Hindlimb muscle (tissue), 1 donor: ENCODE measurements at places on chromosomes 11 and 22.

DNA sequence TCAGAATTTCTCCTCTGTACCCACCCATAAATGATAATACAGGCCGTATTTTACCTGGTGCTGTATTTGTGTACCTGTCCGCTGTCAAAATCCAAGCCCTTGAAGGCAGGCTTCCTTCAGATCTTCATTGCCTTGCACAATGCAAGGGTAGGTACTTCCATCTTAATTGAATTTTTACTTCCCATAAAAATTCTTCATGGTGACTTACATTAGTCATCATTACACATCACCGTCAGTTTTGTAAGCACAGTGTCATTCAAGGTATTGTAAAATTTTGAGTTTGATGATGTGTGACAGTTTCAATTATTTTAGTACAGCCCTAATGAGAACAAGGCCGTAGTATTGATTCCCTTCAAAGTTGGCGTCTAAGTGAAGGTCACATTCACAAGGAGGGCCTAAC is 770 bp upstream of the TSG101 start:
- peak; percentile 11 for DNase-seq

DNA sequence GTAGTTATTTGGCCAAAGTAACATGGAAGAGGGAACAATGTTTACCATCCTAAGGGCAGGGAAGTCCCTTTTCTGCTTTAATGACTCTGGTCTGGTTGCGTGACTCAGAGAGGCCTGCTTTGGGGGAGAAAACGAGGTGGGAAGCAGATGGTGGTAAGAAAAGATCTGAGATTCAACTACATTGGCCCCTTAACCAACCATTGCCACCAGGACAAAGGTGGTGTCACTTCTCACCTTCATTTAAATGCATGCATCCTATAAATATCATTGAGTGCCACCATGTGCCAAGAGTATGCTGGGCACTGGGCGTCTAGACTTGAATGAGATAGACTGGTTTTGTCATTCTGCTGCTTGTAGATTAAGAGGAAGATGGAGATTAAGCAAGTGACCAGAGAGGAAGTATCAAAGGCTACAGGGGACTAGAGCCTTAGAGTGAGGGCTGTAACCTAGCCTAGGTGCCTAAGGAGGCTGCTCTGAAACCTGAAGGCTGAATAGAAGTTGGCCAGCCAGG is 3.6 kb upstream of the SORL1 start:
- no peak for DNase-seq

DNA sequence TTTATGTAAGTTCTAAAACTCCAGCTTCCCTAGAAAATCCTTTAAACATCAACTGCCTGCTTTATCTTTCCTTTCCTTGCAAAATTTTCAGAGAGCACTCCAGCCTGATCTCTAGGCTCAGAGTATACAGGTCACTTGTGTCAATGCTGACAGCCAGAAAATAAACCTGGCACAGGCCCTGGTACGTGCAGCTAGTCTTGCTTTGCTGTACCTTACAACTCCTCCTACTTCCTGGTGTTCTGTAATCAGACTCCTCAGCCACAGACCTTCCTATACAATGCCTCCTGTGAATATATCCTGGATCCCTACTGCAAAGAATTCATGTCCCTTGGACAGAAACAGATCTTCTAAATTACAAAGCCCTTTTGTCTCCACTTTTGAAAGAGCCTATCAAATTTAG is 24.2 kb upstream of the TMEM123 start:
- DNase-seq = no peak

GRCh38 chr11:66958232-66958955 is at the start of gene PC:
Gene PC, minus strand, starts transcription at chr11:66958383. Its CDS starts 86,224 bp downstream, at chr11:66872159.
- peak; percentile 99 for DNase-seq

DNA sequence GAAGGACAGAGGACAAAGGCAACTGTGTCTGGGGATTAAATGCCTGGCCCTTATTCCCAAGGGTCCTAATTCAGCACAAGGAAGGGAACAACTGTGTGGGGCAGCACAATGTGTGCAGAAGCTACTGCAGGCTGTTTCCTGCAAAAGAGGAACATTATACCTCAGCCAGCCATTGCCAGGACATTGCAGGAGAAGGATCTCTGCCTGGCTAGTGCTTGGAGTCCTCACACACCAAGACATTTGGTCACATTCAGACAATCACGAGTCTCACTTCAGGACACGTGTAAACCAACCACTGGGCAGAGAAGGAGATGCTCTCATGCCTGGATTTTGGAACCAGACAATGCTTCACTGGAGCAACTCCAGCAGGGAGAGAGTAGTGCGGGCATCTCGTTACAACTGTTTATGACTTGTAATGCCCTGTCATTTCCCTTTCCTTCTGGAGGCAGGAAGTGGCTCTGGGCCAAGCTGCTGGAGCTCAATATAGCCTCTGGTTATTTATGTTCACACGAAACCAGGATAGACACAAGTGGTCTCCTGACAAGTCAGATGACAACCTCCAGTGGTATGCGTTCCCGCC is 23.9 kb upstream of the ZC3H12C start:
- DNase-seq = peak; percentile 64

DNA sequence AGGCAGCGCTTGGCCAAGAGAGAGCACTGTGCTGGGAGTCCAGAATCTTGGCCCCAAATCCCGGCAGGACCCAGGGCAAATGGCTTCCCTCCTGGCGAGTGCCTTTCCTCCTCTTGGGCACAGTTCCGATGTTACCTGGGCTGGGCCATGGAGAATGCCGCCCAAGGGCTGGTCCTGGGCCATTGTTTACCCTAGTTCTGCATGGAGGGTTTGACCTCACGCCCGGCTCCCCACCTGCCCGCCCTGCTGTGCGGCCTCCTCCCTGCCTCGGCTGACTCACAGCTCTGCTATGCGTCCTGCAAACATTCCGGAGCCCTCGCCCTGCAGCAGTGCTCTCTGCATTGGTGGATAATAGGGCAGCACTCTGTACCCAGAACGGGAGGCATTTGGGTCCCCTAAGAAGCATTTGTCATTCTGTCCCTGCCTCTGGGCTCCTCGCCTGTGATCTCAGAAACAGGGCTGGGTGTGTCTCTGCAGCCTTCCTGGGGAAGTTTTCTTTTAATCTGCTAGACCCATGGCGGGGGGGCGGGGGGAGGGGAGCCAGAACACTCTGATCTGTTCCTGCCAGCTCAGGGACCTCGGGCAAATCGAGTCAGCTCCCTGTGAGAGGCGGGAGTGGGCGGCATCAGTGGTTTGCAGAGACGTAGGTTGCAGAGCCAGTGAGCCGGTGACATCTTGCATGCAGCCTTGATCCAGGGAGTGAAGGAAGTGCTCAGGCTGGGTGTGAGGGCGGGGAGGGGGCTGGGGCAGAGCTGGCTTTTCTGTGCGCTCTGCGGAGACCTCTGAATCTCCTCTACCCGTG is 32.9 kb upstream of the SMIM38 start:
- no peak for DNase-seq

DNA sequence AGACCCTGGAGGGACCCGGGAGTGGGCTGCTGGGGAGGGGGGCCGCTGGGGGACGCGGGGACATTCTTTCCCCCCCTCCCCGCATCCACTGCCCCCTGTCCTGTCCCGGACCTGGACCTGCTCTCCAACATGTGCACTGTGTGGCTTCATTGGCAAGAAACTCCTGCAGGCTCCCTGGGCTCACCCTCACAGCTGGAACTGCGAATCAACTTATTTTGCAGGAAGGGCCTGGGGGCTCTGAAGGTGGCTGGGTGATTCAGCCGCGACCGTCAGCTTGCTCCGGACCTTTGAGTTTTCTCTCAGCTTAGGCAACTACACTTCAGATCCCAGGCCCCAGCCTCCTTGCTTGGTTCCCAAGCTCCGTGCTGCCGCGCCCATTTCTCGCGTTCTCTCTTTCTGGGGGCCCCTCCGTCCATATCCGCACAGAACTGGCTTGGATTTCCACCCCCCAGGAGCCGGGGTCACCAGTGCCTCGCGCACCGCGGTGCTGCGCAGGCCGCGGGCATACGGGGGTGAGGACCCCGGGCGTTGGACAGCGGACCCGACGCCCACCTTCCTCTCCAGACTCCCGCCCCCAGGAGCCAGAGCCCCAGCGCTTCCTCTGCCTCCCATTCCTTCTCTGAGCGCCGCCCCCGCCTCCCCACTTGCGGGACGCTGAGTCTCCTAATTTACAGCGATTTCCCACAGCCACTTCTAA is 471 bp upstream of the AHNAK start:
- DNase-seq = peak; percentile 69

GRCh38 chr11:70737816-70738630 is 339.7 kb downstream of the CTTN start:
- DNase-seq = no peak

DNA sequence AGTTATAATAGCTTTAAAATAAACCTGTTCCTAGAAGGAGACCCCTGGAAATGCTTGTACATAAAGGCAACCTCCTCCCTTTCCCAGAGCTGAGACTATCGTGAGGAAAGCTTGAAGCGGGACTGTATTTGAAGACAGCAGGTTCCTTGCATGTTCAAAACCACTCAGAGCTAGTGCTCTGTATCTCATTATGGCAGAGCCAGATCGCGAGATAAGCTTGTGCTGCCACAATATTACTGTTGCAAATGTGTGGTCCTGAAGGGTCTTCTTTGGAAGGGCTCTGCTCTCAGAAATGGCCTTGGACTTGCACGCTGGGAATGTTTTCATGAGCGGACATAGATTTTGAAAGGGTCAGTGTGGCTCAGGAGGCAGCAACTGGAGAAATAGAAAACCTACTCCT is 168.2 kb downstream of the KIRREL3 start:
- no peak for DNase-seq

GRCh38 chr11:61802605-61803004 is 9.9 kb downstream of the FEN1 start:
- no peak for DNase-seq

DNA sequence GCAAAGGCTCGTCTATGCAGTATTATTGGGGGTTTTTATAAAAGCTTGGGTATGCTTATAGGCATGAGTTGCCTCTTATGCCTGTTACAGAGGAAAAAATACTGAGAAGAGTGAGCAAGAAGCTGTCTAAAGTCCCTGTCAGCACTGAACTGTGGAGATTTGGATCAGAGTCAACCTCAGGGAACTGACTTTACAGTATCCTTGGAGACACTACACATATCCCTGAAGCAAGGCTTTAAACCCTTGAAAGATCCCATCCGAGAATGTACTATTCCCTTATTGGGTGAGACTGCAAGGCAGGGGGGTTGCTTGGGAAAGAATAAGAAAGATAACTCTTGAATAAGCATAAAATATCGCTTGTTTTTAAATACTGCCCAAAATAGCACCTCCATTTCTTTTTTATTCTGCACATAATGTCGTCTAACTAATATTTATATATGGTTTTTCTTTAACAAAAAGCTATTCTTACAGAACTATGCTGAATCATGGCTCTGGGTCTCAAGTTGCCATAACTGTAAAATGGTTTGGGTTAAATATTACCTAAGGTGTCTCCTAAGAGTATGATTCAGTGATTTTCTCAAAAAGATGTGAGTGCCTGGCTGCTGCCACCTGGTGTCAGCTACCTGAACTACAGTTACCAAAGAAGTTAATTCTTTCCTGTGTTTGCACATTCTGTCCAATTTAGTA is 1062.8 kb downstream of the DLG2 start:
- peak; percentile 6 for DNase-seq

DNA sequence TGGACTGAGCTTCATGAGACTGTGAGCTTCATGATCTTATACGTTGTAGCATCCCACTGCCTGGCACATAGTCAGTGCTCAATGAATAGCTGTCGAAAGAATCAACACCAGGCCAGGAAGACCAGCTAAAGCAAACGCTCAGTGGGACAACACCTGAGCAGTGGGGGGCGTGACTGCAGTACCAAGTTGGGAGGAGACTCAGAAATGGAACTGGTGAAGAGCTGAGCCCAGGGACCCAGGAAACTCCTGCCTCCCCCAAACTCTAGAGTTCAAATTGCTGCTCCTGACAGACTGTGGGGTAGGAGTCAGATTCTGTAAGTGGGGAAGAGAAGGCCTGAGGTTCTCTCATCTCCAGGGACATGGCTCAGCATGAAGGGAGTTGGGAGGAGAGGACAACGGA is 59.3 kb downstream of the MORC2 start:
- no peak for DNase-seq

DNA sequence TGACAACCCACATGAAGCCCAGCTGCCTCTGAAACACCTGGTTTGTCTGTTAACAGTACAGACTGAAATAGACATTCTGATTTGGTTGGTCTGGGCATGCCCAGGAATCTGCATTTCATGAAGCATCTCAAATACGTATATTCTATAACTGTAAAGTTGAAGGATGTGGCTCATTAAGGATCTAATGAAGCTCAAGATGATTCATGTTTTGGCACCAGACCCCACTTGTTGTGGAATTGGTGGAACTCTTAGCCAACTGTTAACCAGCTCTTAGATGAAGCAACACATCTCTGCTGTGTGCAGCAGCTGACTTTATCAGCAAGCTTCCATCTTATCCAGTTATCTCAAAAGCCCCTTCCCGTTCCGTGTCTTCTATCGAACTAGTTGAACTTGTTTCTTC is 232.2 kb downstream of the INSC start:
- DNase-seq = no peak

DNA sequence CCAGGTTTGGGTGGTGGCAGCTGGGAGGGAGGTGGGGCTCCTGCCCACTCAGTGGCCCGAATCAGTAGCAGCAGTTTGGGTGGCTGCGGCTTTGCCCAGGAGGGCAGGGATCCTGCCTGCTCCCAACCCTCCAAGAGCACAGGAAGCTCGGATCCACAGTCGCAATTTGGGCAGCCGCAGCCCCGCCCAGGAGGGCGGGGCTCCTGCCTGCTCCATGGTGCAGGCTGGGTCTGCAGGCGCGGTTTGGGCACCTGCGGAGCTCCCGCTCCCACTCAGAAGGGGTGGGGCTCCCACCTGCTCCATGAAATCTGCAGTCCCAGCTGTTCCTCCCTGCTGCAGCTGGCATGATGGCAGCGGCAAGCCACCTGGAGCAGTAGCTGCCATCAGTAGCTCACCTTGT is 38.1 kb upstream of the CALCB start:
- DNase-seq = no peak

GRCh38 chr22:18056161-18056666 is 21.6 kb upstream of the PEX26 start:
- peak; percentile 21 for DNase-seq

DNA sequence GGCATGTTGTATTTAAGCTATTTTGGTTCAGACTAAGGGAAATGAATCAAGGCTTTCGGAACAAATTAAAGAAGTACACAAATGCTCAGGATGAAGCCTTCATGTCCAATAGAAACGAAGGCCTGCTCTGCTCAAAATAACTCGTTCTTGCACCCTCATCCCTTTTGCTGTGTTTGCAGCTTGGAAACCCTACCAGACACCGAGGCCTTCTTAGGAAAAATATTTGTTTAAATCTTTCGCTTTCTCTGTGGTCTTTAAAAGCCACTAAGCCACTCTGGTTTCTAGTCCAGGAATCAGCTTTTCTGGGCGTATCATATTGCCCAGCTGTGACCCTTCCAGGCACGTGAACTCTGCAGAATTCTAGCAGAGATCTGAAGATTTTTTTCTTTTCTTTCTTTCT is 60.9 kb upstream of the HSPA8 start:
- no peak for DNase-seq

- DNase-seq = no peak
These were observed 6.9 kb downstream of the SMPD1 start for GRCh38 chr11:6397156-6397555.

DNA sequence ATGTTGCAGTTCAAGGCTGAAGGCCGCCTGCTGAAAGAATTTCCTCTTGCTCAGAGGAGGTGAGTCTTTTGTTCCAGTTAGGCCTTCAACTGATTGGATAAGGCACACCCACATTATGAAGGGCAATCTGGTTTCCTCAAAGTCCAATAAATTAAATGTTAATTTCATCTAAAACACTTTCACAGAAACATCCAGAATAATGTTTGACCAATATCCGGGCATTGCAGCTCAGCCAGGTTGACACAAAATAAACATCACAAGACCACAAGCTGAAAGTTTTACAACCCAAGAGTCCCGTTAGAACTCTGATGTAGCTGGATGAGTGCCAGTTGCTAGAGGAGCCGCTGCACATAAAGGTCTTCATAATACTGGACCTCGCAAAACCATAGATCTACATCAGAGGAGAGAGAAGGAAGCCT is 64.9 kb upstream of the EED start:
- no peak for DNase-seq
